A549 treated with RU486 at 1 μM for 4 hours (cell line): ENCODE measurements at places on chromosomes 7 and 10. TPM values are rescaled to one million over a fixed set of nuclear protein-coding genes. Genes with fewer than 3 reads are reported as not detected.

The CPA2 gene
- total RNA-seq: 0.15 TPM in 1 of 5 replicates, not detected in the others

The TAS2R41 gene
- total RNA-seq: not detected in 5 replicates

The TMEM213 gene
- not detected in 5 replicates for total RNA-seq

The TLX1 gene
- total RNA-seq: not detected in 5 replicates

The CPA1 gene
- not detected in 5 replicates for total RNA-seq
